Heart left ventricle (tissue), 16 donors: ENCODE measurements at places on chromosomes 5 and 9. TPM values are rescaled to one million over a fixed set of nuclear protein-coding genes. Genes with fewer than 3 reads are reported as not detected.
A peak's percentile ranks its signal among the peaks of the same experiment; 100 is the strongest.

GRCh38 chr5:148542812-148543211, 111.5 kb downstream of the HTR4 start:
- H3K36me3 ChIP-seq, result no peaks in the 10 kb centered on the region
- H3K4me1 ChIP-seq, result no peaks in the 10 kb centered on the region
- H3K4me3 ChIP-seq, result no peak overlapping the region
- no peak for DNase-seq

The TMEM215 gene
- not detected for total RNA-seq

DNA sequence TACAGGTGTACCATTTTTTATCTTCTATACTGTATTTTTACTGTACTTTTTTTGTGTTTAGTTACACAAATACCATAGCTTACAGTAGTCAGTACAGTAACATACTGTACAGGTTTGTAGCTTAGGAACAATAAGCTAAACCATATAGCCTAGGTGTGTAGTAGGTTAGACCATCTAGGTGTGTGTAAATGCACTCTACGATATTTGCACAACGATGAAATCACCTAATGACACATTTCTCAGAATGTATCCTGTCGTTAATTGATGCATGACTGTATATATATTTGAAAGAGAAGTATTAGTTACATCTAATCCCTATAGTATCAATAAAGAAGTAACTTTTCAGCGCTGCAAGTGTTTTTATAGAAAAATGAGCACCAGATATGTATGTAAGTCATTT, 138.8 kb downstream of the TRPM6 start:
- H3K36me3 ChIP-seq, result no peaks in the 10 kb centered on the region
- no peak overlapping the region for H3K27ac ChIP-seq
- no peak overlapping the region for H3K4me3 ChIP-seq
- DNase-seq, result no peak
- no peaks in the 10 kb centered on the region for H3K4me1 ChIP-seq
- H3K27me3 ChIP-seq, result peaks cover 3% of the 10 kb centered on the region

GRCh38 chr5:139683295-139684271, 35.4 kb downstream of the CXXC5 start:
- H3K4me1 ChIP-seq, result peaks cover 23% of the 10 kb centered on the region
- H3K4me3 ChIP-seq, result no peak overlapping the region
- peaks cover 38% of the 10 kb centered on the region for H3K36me3 ChIP-seq
- no peak overlapping the region for H3K27ac ChIP-seq

GRCh38 chr5:143210576-143210975, 192.9 kb downstream of the NR3C1 start:
- no peak for DNase-seq
- H3K4me1 ChIP-seq, result peaks cover 17% of the 10 kb centered on the region
- no peak overlapping the region for H3K27ac ChIP-seq
- H3K4me3 ChIP-seq, result no peak overlapping the region
- no peaks in the 10 kb centered on the region for H3K27me3 ChIP-seq
- peaks cover 16% of the 10 kb centered on the region for H3K36me3 ChIP-seq

- H3K27me3 ChIP-seq, result no peaks in the 10 kb centered on the region
- H3K4me1 ChIP-seq, result no peaks in the 10 kb centered on the region
- no peaks in the 10 kb centered on the region for H3K36me3 ChIP-seq
- no peak for DNase-seq
These were observed 27.5 kb downstream of the GABRA6 start for GRCh38 chr5:161713042-161713441.

The GLIPR2 gene
- total RNA-seq, result 11.0 TPM

The TMC1 gene
- not detected for total RNA-seq

The MOB3B gene
- 1.1 TPM for total RNA-seq

DNA sequence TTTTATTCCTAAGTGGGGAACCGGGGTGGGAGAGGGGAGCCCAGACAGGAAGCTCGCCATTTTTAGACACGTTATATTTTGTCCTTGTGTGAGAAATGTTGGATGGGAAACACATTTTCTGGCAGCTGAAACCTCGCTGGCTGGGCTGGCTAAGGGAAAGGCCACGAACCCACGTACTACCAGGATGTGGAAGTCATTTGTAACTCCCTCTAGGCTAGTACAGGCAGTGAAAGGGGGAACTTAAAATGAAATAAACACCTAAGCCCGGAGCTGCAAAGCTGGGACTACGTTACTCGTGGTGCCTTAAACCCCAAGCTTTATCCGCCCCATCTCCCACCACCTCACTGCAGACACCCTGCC, 42.5 kb downstream of the TMEM174 start:
- H3K27ac ChIP-seq, result no peak overlapping the region
- no peak for DNase-seq
- H3K4me3 ChIP-seq, result peak overlapping the region; percentile 47
- peaks cover 7% of the 10 kb centered on the region for H3K27me3 ChIP-seq
- no peaks in the 10 kb centered on the region for H3K36me3 ChIP-seq

DNA sequence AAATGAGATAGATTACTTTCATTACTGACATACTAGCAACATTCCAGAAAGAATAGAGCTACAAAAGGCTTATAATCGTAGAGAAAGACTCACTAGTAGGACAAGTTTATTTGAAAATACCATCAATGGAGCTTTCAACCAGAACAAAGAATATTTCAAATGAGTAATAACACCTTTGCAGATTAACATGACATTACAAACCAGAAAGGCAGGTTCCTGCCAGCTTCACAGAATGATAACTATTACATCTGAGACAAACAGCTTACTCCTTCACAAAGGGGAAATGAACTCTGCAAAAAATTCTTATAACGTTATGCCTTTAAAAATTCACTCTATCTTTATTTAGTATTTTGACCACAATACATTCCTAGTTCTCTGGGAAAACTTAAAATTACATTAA, 103.1 kb downstream of the EPB41L4A start:
- no peak overlapping the region for H3K4me3 ChIP-seq
- no peak for DNase-seq
- H3K4me1 ChIP-seq, result peaks cover 28% of the 10 kb centered on the region
- H3K36me3 ChIP-seq, result no peaks in the 10 kb centered on the region
- no peaks in the 10 kb centered on the region for H3K27me3 ChIP-seq

GRCh38 chr5:176881021-176881749, 18.0 kb downstream of the HK3 start:
- peaks cover 23% of the 10 kb centered on the region for H3K27me3 ChIP-seq
- H3K36me3 ChIP-seq, result no peaks in the 10 kb centered on the region
- peak; percentile 23 for DNase-seq
- H3K4me3 ChIP-seq, result no peak overlapping the region

GRCh38 chr5:147431586-147431985, 78.3 kb downstream of the DPYSL3 start:
- H3K4me1 ChIP-seq, result peaks cover 46% of the 10 kb centered on the region
- H3K4me3 ChIP-seq, result no peak overlapping the region
- no peak overlapping the region for H3K27ac ChIP-seq
- no peaks in the 10 kb centered on the region for H3K27me3 ChIP-seq
- no peak for DNase-seq

- DNase-seq, result no peak
- H3K27me3 ChIP-seq, result no peaks in the 10 kb centered on the region
- no peak overlapping the region for H3K4me3 ChIP-seq
These were observed 22.6 kb upstream of the BRINP1 start for GRCh38 chr9:119391878-119392277.

DNA sequence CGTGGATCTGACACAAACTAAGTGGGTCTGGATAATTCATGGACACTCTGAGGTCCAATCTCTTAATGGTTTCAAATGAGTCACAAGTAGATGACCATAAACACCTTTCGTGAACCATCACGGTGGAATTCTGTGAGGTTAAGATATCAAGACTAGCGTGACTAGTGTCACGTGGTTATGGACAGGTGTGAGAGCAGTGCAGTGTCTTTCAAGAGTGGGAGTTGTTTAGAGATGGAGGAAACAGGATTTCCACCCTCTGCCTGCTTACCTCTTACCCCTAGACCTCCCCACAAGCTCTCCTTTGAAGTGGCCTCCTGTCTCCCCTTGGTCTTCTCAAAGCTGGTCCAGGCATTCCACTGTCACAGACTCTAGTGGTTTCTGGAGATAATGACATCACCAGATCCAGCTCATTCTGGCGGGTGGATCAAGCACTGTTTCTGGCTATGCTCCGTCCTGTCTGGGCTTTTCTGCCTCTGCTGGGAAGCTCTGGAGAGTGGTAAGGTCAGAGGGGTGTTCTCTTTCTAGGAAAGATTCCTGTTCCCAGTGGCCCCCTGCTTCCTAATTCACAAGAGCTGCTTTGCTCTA, 20.0 kb upstream of the ZNF782 start:
- no peaks in the 10 kb centered on the region for H3K36me3 ChIP-seq
- H3K27me3 ChIP-seq, result peaks cover 34% of the 10 kb centered on the region
- no peak overlapping the region for H3K4me3 ChIP-seq
- no peak overlapping the region for H3K27ac ChIP-seq
- peaks cover 22% of the 10 kb centered on the region for H3K4me1 ChIP-seq

DNA sequence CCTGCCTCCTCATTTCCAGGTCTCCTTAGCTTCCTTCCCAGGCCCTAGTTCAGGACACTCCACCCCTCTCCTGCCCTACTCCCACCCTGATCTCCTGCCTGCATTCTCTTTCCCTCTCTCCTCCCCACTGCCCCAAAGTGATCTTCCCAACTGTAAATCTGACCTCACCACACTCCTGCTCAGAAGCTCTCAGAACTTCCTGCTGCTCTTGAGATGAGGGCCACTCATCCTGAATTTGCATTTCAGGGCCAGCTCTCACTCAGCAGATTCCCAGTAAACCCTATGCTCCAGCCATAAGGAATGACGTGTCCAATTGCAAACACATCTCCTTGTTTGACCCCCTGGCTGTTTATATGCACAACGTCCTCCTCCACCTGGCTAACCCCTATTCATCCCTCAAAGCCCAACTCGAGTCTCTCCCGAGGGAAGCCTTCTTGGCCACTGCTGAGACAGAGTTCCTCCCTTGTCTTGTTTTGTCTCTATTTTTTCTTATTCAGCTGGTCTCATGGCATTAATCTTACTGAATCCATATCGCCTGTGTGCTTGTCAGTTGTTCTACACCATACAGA, 95.0 kb downstream of the NSG2 start:
- H3K36me3 ChIP-seq, result no peaks in the 10 kb centered on the region
- no peaks in the 10 kb centered on the region for H3K4me1 ChIP-seq
- H3K4me3 ChIP-seq, result no peak overlapping the region
- DNase-seq, result no peak

GRCh38 chr5:32159328-32160072, 14.6 kb downstream of the GOLPH3 start:
- H3K36me3 ChIP-seq, result no peaks in the 10 kb centered on the region
- H3K27ac ChIP-seq, result no peak overlapping the region
- peaks cover 67% of the 10 kb centered on the region for H3K4me1 ChIP-seq
- no peaks in the 10 kb centered on the region for H3K27me3 ChIP-seq
- no peak for DNase-seq

DNA sequence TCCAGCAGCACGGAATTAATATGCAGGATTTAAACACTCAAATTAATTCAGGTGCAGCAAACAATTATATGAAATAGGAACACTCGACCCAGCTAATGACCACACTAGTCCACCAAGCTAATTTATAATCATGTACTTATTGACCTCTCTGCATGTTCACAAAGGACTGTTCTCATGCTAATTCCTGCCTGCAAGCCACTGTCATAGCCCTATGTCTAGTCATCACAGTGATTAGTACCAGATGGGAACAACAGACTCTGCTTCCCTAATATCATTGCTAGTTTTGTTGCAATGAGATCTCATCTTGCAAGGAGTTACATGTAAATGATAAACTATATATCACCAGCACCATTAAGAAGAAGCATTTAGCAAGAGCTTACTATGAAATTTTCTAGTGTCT, 553.0 kb upstream of the GRAMD2B start:
- H3K27me3 ChIP-seq, result no peaks in the 10 kb centered on the region
- no peaks in the 10 kb centered on the region for H3K36me3 ChIP-seq
- no peak for DNase-seq
